ENCODE measurements at places on chromosomes 7 and 10. TPM values are rescaled to one million over a fixed set of nuclear protein-coding genes. Genes with fewer than 3 reads are reported as not detected.

The ATP6V0A4 gene
- total RNA-seq: under 0.01 TPM

The DOCK4 gene
- total RNA-seq: 43.6 TPM

The CHN2 gene
- 0.32 TPM for total RNA-seq

The PRSS37 gene
- total RNA-seq: not detected

The SFRP5 gene
- total RNA-seq: not detected

DNA sequence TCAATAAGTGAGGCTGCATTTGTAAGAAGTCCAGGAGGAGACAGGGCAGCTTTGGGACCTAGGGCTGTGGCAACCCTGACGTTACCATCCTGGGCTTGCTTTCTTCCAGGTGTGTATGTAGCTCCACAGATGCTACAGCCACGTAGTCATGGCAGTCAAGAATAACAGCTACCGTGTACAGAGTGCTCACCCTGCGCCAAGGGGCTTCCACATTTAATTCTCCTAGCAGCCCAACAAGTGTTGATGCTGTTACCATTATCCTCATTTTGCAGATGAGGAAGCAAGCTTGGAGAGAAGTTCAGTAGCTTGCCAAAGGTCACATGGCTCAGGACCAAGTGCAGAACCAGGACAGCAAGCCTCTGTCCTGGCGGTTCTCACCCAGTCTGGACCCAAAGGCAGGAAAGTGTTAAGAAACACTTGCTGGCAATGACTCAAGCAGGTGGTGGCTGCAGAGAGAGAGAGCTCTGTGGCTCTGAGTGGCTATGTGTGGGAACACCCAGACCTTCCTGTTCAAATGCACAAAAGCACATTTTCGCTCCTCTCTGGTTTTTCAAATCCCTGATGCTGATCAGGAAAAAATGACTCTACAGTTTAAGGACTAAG, 89.8 kb downstream of the CREM start:
- DNase-seq: no peak

DNA sequence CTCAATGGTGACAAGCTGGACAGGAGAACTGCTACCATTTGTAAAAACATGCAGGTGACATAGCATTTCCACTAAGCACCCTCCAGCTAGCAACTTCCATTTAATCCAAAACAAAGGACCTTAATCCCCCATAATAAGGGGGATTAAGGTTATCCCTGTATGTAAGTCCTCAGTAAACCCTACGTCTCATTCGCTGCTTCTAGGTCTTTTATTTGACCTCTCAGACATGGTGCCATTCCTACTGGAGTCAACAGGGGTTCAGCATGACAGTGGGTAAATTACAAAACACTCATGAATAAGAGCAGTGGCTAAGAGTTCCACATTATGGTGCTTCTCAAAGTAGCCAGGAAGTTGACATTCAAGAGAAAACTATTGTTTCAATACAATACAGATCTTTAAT, 121.8 kb upstream of the CAV2 start:
- DNase-seq: no peak

GRCh38 chr10:131748831-131749766, 151.7 kb upstream of the PPP2R2D start:
- no peak for DNase-seq

DNA sequence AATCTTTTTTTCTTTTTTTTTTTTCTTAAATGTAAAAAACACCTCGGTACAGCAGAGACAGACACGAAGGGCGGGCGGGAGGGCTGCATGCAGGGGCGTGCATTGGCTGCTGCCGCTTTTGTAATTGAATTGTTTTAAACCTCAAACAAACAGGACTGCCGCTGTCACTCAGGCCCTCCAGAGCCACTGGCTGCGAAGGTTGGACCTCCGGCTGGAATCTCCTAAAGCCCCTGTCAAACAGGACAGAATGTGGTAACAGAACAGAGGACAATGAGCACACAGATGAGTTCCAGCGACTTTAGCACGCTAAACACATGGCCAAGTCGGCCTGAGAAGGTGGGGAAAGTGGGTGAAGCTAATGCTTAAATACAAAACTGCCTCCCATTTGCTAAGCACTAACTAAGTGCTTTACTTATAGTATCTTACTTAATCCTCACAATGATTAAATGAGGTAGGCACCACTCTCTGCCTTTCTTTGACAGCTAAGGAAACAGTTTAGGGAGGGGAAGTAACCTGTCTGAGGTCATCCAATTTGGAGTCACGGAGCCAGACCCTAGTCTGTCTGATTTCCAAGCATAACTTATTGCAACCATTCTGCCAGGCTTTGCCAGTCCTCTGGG, 3.0 kb upstream of the NDST2 start:
- no peak for DNase-seq

GRCh38 chr10:76981251-76981650, 656.4 kb downstream of the KCNMA1 start:
- no peak for DNase-seq

GRCh38 chr7:155533827-155534690, 12.3 kb downstream of the CNPY1 start:
- DNase-seq: peak; percentile 11

GRCh38 chr7:30403477-30403876, 75.1 kb downstream of the NOD1 start:
- no peak for DNase-seq

DNA sequence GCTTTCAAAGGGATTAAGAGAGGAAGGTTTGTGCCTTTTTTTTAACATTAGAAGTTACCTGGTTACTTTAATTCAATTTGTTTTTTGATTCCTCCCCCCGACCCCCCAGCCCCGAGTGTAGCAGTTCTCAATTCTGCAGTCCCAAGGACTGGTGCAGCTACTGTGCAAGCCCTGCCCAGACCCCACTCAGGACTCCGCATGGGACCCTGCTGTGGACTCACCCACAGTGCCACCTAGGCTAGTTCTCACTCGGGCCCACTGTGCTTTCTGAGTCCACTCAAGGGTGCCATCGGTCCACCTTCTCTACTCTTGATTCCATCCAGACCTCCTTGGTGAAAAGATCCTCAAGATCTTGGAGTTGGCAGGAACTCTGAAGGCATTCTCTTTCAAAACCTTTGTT, 77.4 kb downstream of the VOPP1 start:
- DNase-seq: no peak

DNA sequence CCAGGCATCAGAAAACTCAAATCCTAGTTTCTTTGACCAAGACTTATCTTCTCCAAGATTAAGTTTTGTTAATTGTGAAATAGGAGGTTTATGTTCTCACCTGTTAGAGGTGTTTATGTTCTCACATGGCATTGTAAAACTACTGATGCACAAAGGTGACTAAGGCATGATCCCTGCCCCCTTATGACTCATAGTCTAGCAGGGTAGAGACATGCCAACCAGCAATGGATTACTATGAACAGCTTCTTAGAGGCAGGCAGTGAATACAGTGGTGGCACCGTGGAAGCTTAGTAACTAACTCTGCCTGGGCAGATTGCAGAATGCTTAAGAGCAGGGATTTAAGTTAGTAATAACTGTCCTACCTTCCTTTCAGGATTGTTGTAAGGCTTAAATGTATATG, 400.9 kb downstream of the SORCS3 start:
- no peak for DNase-seq
